ENCODE measurements at places on chromosomes 11 and 22.

DNA sequence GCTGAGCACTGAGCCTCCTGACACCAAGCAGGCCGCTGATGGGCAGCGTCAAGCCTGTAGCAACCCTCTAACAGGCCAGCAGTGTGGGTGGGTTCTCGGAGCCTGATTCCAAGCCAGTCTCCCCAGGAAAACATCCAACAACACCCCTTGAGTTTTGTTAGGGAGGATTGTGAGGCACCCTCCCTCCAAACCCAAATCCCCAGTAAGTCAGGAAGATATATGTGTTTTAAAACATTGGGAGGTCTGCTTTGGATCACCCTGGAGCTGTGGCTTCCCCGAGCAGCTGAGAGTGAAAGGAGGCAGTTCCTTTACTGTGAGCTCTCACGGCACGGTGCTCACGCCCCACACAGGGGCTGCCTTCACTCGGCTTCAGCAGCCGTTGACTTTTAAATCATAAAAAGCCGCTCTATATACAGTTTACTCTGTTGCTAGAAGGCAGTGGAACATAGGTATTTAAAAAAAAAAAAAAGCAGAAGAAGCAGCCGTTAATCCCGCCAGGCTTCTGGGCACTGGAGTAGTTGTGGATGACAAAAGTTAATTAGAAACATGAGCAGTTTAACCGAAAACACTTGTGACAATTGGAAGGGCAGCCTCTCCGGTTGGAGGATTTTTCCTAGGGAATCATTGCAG is 218.6 kb downstream of the NAV2 start:
- no peak for DNase-seq

- DNase-seq = no peak
Observed at GRCh38 chr11:59426361-59427067, at the start of gene OR5A2. Gene OR5A2, minus strand, starts transcription at chr11:59426413. Its CDS starts 3,460 bp downstream, at chr11:59422953.

- no peak for DNase-seq
Observed at GRCh38 chr11:46363455-46364005, 16.3 kb downstream of the DGKZ start.

GRCh38 chr11:71211631-71212030 is 40.7 kb downstream of the SHANK2 start:
- DNase-seq = no peak

DNA sequence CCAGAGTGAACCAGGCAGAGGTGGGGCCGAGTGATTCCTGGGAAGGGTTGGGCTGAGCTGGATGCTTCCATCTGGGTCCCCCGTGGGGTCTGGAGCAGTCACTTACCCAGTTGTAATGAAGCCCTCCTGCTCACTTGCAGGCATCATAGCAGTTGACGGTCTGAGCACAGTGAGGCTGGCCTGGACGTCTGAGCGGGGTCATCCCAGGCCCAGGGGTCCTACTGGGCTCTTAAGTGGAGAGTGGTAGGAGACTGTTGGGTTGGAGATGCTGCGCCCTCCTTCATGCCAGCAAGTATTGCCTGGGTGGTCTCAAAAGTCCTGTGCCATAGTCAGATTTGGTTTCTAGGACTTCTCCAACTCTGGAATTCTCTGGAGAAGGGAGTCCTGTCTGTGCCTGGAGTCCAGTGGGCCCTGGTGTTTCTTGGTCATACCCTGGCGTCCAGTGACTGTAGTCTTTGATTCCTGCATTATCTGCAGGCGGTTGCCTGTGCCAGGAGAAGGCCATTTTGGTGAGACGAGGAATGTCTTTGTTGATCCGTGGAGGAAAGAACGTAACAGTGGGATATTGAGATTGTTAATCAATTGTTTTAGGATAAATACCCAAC is 82.3 kb downstream of the TBC1D22A start:
- DNase-seq = no peak

DNA sequence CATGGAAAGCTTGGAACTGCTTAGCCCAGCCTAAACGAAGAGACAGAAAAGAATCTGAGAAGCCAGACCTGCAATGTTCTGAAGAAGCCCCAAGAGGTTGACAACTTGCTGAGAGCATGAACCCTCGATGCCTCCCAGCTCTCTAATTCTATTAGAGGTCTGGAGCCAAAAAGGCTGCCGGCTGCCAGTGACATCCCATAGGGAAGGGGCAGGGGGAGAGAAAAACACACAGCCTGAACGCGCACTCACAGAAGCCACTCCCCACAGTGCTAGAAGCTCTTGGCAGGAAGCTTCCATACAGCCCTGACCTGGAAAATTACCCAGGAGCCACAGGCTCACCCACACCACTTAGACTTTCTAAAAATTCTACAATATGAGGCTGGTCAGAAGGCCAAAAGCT is 18.3 kb downstream of the POLDIP3 start:
- DNase-seq = no peak

DNA sequence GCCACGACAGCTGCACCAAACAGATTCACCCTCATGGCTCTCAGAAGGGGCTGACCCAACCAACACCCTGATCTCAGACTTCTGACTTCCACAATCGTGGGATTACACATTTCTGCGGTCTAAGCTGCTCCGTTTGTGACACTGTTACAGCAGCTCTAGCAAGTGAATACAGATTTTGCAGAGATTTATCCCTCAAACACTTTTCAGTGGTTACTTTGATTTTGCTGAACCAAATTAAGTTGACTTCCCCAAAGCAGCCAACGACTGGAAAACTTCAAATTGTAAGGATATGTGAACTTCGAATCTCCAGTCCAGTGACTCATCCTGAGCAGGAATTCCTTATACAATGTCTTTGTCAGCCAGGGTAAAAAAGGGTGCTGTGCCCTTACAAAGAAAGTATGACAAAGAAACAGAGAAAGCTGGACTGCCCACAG is 14.8 kb upstream of the INCENP start:
- no peak for DNase-seq

DNA sequence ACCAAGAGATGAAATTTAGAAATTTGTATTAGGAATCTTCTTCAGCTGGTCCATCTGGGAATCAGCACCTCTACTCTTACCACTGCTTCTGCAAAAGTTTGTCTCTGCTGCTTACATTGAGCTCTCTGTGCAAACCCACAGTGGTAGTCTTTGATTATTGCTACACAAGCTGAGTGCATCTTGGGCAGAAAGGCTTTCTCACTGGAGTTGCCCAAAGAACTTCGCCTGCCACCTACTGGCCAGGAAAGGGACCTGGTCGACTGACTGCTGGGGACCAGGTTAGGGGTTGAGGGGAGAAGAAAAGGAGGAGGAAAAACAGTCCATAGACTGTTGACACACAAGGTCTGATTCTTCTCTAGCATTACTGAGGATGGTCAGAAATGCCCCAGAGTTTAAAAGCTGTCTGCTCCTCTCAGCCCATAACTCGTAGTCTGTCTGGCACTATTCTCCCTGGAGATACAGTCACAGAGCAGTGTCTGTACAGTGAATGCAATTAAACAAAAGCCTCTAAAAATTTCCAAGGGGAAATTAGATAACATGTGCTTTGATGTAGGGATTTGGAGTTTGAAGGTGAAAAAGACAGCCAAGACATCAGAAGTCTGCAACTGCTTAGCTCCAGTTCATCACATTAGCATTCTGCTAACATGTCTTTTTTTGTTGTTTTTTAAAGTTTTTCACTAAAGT is 215.0 kb upstream of the CTSC start:
- DNase-seq = no peak

DNA sequence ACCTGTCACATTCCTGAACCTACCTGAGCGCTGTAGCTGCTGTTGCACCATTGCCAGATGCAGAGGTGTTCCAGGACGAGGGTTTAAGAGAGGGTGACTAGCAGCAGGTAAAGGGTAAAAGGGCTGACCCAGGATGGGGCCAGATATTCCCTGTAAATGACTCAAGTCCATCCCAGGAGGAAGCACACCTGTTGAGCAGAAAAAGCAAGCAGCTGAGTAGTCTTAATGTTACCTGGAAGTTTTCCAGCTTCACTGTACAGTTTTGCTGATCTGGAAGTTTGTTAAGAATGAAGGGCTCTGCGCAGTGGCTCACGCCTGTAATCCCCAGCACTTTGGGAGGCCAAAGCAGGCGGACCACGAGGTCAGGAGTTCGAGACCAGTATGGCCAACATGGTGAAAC is 41.3 kb downstream of the DRG1 start:
- no peak for DNase-seq

DNA sequence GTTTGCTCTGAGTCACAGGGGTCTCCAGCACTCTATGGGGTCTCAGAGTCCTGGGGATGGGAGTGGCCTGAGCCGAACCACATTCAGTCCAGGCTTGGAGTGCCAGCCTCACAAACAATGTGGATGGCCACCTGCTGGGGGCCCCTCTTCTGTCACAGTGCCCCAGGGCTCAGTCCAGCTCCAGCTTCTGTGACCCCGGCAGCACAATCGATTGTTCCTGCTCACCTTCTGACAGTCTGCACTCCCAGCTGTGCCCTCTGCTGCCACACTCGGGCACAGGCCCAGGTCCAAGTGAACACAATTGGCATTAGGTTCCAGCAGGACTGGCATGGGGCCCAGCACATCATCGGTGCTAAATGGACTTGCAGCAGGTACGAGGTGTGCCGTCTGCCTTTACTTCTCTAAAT is 84.8 kb downstream of the TP53I11 start:
- no peak for DNase-seq

DNA sequence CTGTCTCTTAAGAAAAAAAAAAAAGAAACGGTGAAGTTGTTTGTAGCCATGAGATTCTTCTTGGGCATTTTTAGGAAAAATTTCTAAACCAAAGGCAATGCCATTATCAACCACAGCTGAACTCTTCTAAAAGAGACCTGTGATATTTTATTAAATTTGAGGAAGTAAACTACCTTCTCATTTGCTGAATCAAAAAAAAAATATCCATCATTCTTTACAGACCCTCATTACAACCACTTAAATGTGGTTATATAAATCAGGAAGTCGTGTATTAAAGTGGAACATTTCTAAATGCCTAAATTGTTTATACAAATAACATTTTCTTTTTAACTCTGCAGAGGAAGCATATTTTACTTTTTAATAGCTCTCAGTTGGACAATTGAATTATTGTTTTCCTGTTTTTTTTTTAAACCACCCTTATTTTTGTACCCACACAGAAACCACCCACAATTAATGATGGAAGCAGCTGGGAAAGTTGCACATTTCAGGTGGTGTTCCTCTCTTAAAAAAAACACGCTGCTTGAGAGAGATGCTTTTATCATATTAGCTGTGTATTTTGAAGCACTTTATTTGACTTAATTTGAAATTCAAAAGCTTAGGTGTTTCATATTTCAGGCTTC is 91.2 kb downstream of the ARHGAP42 start:
- no peak for DNase-seq

DNA sequence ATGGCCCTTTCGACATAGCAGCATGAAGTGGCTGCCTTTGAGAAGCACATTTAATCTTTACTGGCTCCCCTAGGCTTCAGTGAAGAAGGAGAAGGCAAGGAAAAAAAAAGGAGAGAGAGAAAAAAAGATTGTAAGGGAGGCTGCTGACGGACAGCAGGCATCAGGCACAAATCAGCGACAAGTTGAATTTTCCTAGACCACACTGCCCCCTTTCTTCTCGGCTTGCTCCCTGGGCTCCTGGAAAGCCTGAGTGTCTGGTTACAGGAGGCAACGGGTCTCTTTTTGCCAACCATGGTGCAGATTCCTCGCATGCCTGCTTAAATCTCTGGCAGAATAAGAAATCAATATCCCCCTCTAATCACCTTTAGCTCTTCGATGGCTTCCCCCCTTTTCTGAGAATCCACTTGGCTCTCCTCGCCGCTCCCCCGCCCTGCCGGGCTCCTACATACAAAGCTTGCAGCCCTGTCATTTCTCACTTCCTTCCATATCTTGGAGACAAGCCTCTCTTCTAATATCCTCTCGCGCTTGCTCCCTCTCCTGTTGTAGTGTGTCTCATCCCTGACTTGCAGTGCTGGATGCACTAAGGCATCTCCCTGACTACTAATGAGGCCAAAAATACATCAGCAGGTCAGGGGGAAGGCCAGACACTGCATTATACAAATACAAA is 14.3 kb downstream of the BLID start:
- DNase-seq = no peak

GRCh38 chr22:39410264-39410663 is 10.7 kb downstream of the TAB1 start:
- no peak for DNase-seq

DNA sequence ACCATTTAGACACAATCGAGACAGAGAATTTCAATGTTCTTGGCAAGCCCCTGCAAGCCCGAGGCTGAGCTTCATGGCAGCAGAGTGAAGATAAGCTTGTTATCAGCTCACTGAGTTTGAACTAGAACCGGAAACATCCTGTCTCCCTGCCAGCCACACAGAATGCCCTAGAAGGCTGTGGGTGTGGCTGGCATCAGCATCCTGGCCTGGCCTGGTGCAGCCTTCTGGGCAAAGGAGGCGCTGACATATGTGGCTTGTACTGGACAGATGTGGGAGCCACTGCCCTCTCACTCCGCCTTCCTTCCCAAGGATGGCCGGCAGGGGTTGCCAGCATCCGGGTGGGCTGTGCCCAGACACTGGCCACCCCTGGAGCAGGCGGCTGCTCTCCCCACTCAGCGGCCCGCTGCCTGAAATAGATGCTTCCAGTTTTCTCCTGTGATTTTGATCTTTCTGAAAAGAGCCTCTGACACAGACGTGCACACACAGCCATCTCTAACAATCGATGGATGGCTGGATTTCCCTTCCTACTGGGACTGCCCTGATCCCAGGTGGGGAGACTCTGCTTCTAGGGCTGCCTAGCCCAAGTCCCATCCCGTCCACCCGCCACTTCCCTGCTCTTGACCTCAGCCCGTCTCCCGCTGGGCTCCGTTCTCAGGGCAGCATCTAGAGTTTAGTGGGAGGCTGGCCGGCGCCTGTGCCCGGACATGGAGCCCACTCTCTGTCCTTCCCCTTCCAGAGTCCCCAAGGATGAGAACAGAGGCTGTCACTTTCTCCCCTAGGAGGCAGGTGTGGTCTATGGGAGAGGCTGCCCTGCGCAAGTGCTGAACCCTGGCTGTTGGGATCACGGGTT is 149.7 kb downstream of the CTTN start:
- no peak for DNase-seq

GRCh38 chr11:1774886-1775285 is 11.2 kb upstream of the CTSD start:
- DNase-seq = no peak

DNA sequence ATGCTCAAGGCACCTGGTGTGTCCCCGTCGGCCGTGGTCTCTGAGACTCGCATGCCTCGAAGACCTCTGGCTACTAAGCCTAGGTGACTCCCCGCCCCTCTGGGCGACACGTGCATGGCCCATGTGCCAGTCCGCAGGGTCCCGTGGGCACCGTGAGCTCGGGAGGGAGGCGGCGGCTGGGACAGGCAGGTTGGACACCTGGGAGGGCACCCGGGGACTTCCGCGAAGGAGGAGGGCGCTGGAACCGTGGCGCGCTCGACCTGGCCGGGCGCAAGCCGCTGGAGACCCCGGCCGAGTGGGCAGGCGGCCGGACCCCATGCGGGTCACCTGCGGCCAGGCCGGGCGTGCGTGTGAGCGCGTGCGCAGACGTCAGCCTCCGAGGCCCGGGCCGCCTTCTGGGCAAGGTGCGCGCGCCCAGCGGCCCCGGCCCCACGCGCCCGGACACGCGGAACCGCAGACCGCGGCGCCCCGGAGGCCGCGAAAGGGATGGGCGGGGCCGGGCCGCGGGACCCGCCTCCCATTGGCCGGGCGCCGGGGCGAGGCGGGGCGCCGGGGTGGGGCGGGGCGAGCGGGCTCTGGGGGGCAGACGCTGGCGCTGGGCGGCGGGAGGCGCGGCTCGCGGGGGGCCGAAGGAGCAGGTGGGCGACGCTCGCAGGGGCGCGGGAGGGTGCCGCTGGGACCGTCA is 579 bp upstream of the RASD2 start:
- no peak for DNase-seq

Data from HS-27A (cell line).